ENCODE measurements at places on chromosomes 3 and 15.

DNA sequence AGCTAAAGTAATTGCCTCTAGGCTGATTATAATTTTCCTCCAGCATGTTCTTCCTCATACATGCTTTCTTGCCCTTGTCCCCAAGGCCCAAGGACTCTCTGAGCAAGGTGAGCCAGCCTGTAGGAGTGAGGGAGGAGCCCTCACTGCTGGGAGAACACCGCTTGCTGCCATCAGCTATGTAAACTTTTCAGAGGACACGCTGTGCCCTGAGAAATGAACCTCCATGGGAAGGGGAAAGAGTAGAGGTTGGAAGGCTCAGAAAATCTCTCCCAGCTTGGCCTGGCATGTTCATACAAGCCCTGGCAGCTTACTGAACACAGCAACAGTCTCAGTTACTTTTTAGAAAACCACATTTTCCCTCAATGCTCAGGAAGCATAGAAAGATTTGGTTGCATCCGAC, 103.0 kb upstream of the SLC24A5 start:
- no peak for DNase-seq

- DNase-seq = no peak
Measured at GRCh38 chr15:67373971-67374370, 119.4 kb downstream of the IQCH start.

GRCh38 chr3:21274079-21274571, 476.9 kb downstream of the ZNF385D start:
- DNase-seq = no peak

DNA sequence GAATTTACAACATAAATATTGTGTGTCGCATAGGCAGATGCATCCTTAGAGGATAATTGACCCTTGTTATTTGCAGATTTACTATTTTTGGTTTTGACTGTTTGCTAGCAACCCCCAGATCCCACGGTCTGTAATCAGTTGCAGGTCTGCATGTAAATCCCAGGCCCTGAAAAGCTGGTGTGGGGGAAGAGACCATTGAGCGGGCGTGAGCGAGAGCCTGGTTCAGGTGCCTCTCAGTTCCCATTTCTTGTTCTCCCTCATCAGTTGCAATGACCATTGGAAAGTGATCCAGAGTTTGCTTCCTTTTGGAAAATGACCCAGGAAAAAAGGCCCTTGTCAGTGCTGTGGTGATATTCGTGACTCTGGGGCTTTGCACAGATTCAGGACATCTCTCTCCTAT, 238.9 kb downstream of the UACA start:
- DNase-seq = no peak

GRCh38 chr3:147483145-147483544, 74.0 kb downstream of the ZIC1 start:
- DNase-seq = no peak

DNA sequence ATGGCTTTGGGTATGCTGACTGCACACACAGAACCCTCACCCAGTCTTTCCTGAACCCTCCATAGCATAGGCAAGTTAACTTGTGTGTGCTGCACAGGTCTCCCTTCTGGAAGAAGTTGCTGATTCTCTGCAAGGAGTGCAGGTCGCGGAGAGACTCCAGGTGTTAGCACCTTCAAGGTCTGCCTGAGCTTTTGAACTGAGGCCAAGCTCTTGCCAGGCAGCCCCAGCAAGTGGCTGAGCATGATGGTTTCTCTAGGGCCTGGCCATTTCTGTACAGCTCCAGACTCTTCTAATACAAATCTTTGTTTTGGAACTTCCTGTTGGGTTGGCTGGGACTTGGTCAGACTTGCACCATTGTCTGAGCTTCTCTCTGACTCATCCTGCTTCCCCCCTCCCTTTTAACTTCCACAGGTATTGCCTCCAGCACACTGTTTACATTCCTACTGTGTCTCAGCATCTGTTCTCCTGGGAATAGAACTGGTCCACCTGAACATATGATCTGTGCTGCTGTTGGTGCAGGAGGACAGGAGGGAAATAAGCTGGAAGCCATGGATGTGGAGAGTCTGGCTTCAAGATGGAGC, 53.3 kb downstream of the KY start:
- DNase-seq = no peak

All from activated CD8-positive, alpha-beta memory T cell treated with anti-CD3 and anti-CD28 coated beads for 1 hour (primary cell).